ENCODE measurements at places on chromosomes 2 and 18. TPM values are rescaled to one million over a fixed set of nuclear protein-coding genes. Genes with fewer than 3 reads are reported as not detected.

GRCh38 chr18:832085-832681 is 20.1 kb upstream of the YES1 start:
- no peak for DNase-seq

GRCh38 chr2:174762464-174762863 is 1.8 kb downstream of the CHRNA1 start:
- no peak for DNase-seq

DNA sequence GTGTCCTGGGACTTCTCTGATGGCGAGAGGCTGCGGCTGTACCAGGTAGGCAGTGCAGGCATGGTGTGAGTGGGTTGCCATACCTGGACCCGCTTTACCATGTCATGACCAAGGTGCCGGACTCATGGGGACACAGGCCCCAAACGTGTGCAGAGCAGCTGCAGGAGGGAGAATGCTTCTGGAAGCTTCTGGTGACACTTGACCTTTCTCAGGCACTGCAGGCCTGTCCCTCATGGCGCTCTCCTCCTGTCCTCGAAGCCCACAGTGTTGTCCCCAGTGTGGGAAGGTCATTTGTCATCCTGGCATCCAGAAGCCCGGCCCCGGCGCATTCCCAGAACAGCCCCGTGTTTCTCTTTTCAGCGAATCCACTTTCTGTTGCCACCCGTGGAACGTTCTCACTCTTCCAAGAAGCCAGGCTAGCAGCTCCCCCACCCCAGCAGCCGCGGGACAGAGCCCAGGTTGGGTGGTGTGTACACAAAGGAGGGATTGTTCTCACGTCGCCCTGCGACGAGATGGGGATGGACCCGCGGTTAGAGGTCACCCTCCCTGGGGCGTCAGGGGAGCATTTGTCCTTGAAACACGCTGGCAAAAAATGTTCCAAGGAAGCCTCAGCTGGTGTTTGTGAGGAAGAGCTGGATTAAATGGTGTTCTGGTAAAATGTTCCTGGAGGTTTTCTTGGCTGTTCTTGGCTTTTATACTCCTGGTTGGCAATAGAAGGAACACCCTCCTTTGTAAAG is 43.7 kb downstream of the SH3BP4 start:
- DNase-seq = peak; percentile 35

The CYTIP gene
- 2.4 TPM for total RNA-seq

The MARCO gene
- not detected for total RNA-seq

The RAB27B gene
- total RNA-seq = 53.3 TPM

- DNase-seq = no peak
These were observed 273.2 kb downstream of the BCL2 start for GRCh38 chr18:63046375-63046774.

The TSPYL6 gene
- 0.59 TPM for total RNA-seq

Measured in dorsolateral prefrontal cortex (tissue), 122 donors.